ENCODE measurements at places on chromosomes 5 and 9.

DNA sequence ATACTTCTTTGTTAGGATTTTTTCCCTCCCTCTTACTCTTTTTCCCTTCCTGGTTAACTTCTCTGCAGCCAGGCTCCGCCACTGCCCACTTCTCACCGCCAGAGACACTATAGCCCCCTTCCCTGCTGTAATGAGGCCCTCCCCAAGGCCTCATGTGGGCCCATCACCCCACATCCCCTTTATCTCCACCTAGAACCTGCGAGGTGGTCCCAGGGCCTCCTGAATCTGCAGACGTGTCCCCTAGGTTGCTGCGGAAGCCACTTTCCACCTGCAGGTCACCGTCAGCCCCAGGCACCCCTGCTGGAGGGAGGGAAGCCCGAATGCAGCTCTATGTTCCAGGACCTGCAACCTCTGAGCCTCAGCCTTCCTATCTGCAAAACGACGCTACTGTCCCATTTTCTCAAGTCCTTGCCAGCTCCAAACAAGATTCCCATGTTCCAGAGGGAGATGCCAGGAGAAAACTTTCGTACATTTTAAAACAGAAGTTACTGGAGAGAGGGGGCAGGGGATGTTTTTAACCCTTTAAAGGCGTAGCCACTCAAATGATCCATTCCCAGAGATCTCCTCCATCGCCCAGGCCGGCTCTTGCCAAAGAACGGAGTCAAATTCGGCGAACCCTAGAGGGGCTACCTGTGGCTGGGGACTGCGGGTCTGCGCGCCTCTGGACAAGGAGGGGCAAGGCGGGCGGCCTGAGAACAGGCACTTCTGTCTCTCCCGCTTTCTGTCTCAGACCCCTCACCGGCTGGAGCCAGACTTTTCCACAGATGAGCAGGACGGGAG is 929 bp downstream of the SH3PXD2B start:
- peak; percentile 20 for DNase-seq

DNA sequence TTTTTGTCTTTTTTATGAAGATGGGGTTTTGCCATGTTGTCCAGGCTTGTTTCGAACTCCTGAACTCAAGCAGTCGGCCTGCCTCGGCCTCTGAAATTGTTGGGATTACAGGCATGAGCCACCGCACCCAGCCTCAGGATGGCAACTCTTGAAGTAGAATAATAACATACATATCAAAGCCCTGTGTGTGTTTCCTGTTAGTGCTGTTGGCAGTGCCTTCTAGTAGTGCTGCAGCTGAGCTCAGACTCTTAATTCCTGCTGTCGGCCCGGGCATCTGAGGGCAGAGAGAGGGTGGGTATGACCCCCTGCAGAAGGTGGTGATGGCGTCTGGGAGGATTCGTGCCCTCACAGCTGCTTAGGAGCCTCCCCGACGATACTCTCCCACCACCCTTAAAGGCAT is 227.2 kb downstream of the PDZD2 start:
- no peak for DNase-seq

DNA sequence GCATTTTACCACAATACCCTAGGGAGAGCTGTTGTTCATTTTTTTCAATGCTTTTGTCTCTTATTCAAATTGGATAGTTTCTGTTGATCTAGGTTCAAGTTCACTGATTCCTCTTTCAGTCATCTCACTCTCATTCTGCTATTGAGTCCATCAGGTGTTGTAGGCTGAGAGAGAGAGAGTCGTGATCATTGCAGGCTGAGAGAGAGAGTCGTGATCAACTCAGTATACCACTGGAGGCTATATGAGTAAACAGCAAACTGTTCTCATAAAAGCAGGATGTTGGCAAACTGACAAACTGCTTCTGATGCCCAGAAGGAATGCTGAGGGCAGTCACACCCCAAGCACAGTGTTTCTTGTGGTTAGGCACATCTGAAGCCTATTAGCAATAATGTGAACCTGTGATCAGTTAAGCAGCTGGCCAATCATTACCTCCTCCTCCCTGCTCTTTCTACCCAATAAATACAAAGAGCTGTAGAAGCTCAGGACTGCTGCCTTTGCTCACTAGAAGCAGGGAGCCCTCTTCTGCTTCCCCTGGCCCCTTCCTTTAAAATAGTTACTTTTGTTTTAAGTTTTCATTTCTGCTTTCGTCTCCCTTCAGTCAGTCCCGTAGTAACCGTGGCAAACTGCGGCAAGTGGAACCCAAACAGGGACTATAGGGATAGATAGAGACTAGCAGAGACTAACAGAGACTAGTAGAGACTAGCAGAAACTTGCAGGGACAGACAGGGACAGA is 476.1 kb upstream of the ACO1 start:
- DNase-seq = no peak

- DNase-seq = no peak
Observed at GRCh38 chr5:78819166-78819565, 165.9 kb downstream of the ARSB start.
